ENCODE measurements at places on chromosomes 16 and 17. TPM values are rescaled to one million over a fixed set of nuclear protein-coding genes. Genes with fewer than 3 reads are reported as not detected.

KRTAP1-1 gene
- not detected for total RNA-seq

CCL4L2 gene
- not detected for total RNA-seq

TEKT5 gene
- not detected for total RNA-seq

AHSP gene
- total RNA-seq, result not detected

PRSS21 gene
- total RNA-seq, result not detected

GDPD3 gene
- 0.50 TPM for total RNA-seq

FBXW10 gene
- total RNA-seq, result 0.05 TPM

ITGA2B gene
- not detected for total RNA-seq

HBA2 gene
- total RNA-seq, result not detected

TBC1D3B gene
- total RNA-seq, result 0.66 TPM

OTOP3 gene
- not detected for total RNA-seq

COQ7 gene
- total RNA-seq, result 15.9 TPM

ADAMTS18 gene
- not detected for total RNA-seq

HDAC5 gene
- total RNA-seq, result 298 TPM

CD300LB gene
- not detected for total RNA-seq

AOC2 gene
- total RNA-seq, result not detected

PERCC1 gene
- total RNA-seq, result not detected

CRYM gene
- total RNA-seq, result not detected

KCNH6 gene
- total RNA-seq, result not detected

C16orf82 gene
- total RNA-seq, result not detected

PTGES3L gene
- 2.1 TPM for total RNA-seq

EARS2 gene
- total RNA-seq, result 48.4 TPM

TEKT1 gene
- total RNA-seq, result 0.03 TPM

ACE gene
- not detected for total RNA-seq

CA5A gene
- not detected for total RNA-seq

ZPBP2 gene
- not detected for total RNA-seq

ASB16 gene
- total RNA-seq, result not detected

TMEM114 gene
- total RNA-seq, result not detected

RPRML gene
- not detected for total RNA-seq

NPIPB13 gene
- total RNA-seq, result not detected

SHISA9 gene
- 0.03 TPM for total RNA-seq

CIITA gene
- not detected for total RNA-seq

MYO1D gene
- 1.7 TPM for total RNA-seq
